ENCODE measurements at places on chromosomes 1 and 21.

- DNase-seq, result no peak
Observed at GRCh38 chr21:43909741-43910400, 44.8 kb downstream of the AGPAT3 start.

- DNase-seq, result no peak
Observed at GRCh38 chr1:210516697-210517459, 188.2 kb downstream of the HHAT start.

- no peak for DNase-seq
Observed at GRCh38 chr1:235450886-235451483, 53.3 kb downstream of the B3GALNT2 start.

GRCh38 chr1:151533870-151534269 lies 6.2 kb upstream of the TUFT1 start:
- no peak for DNase-seq

GRCh38 chr1:214414691-214415090 lies 133.7 kb downstream of the SMYD2 start:
- no peak for DNase-seq

- no peak for DNase-seq
Observed at GRCh38 chr1:85365851-85366250, 89.4 kb upstream of the BCL10 start.

- no peak for DNase-seq
Observed at GRCh38 chr1:117032266-117032665, 27.9 kb upstream of the TTF2 start.

DNA sequence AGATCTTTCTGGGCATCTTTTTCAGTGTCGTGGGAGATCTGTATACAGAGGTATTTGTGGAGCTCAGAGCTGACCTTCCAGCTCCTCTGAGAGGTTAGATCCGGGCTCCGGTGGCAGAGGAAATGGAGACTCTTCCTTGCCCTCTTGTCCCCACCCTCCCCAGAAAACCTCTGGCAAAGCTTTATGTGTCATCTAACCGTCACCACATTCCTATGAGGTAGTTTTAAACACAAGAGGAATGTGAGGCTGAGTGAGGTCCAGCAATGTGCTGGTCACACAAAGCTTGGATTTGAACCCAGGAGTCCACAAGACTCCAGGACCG lies 1.2 kb downstream of the CD160 start:
- no peak for DNase-seq

- DNase-seq, result no peak
Observed at GRCh38 chr1:171828794-171829193, 12.5 kb upstream of the DNM3 start.

DNA sequence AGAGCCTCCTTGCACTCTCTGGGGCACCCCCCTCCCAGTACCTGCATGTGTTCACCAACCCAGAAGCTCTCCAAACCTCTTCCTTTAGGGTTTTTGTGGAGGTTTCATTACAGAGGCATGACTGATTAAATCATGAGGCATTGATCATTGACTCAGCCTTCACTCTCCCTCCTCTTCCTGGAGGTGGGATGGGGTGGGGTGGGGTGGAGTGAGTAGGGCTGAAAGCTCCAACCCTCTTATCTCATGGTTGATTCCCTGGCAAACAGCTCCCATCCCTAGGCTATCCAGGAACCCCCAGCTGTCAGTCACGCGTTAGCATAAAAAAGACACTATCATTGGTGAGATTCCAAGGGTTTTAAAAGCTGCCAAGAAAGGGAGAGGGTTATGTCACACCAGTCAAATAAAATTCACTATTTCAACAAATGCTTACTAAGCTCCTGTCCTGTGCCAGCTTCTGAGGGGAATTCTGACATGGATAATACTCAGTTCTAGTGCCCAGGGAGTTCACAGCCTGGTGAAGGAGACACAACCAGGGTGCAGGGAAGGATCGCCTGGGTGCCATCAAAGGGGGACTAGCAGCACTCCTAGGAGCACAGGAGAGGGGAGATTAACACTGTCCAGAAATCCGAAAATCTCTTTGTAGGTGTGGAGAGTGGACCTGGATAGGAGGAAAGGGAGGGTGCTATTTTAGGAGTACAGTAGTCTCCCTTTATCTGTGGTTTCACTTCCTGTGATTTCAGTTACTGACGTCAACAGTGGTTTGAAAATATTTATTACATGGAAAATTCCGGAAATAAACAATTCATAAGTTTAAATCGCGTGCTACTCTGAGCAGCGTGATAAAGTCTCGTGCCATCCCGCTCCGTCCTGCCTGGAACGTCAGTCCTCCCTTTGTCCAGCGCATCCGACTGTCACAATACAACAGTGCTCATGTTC lies 6.8 kb upstream of the IL24 start:
- no peak for DNase-seq

DNA sequence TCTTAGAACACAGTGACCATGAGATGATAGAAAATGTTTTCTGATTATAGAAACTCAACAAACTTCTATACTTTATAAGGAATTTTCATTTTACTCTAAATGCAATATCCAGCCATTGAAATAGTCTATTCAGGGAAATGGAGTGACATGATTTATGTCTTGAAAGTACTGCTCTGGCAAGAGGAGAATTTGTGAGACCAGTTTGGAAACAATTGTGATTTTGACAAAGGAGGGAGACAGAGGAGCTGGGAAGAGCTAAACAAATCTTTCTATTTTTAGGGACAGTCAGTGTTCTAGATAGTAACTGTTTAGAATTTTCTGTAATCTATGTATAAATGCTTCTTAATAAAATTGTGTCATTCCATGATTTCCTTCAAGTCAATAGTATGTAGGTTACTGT lies 252.3 kb downstream of the FMN2 start:
- DNase-seq, result no peak

- DNase-seq, result no peak
Observed at GRCh38 chr1:200774311-200774710, 35.6 kb downstream of the CAMSAP2 start.

- no peak for DNase-seq
Observed at GRCh38 chr1:155099331-155099730, 20.7 kb downstream of the EFNA3 start.
